ENCODE measurements at places on chromosomes 4 and X. TPM values are rescaled to one million over a fixed set of nuclear protein-coding genes. Genes with fewer than 3 reads are reported as not detected.

The SORBS2 gene
- 0.10 TPM for total RNA-seq

The FAM236C gene
- total RNA-seq, result not detected

The HTR2C gene
- not detected for total RNA-seq

The IL2RG gene
- total RNA-seq, result not detected

The KIT gene
- total RNA-seq, result 0.03 TPM

The GUF1 gene
- total RNA-seq, result 8.1 TPM

The CD40LG gene
- not detected for total RNA-seq

The ATP1B4 gene
- total RNA-seq, result not detected

The EPHA5 gene
- 22.4 TPM for total RNA-seq

The STS gene
- total RNA-seq, result 0.72 TPM

The RPL10 gene
- 2,393 TPM for total RNA-seq

The USP17L30 gene
- total RNA-seq, result not detected

The AFF1 gene
- 0.47 TPM for total RNA-seq

The C4orf17 gene
- not detected for total RNA-seq

The RIBC1 gene
- total RNA-seq, result not detected

The HSFX4 gene
- total RNA-seq, result not detected

The CLGN gene
- 18.1 TPM for total RNA-seq

The CLCN4 gene
- total RNA-seq, result 7.1 TPM

The SPATA4 gene
- total RNA-seq, result not detected

The SPACA5 gene
- total RNA-seq, result not detected

The SPANXA1 gene
- not detected for total RNA-seq

The TMEM255A gene
- total RNA-seq, result not detected

The VCX gene
- total RNA-seq, result not detected

The SSX5 gene
- not detected for total RNA-seq

The NR3C2 gene
- total RNA-seq, result not detected

The NLRP2B gene
- not detected for total RNA-seq

The PNMA6A gene
- 1.0 TPM for total RNA-seq

The ZCCHC12 gene
- total RNA-seq, result not detected

The FOXO4 gene
- 4.9 TPM for total RNA-seq

The GAGE12F gene
- total RNA-seq, result not detected

The H2BW2 gene
- total RNA-seq, result not detected

The PDE6B gene
- 0.10 TPM for total RNA-seq

The RNF212 gene
- total RNA-seq, result not detected

The DCAF8L2 gene
- total RNA-seq, result not detected

The MAPK10 gene
- 0.17 TPM for total RNA-seq

The CLNK gene
- total RNA-seq, result not detected

The MTNR1A gene
- not detected for total RNA-seq

The OCIAD1 gene
- total RNA-seq, result 80.6 TPM

The RBMXL3 gene
- not detected for total RNA-seq

The HERC5 gene
- total RNA-seq, result 6.1 TPM

The TRAM1L1 gene
- 3.3 TPM for total RNA-seq

The KLHL34 gene
- not detected for total RNA-seq

The IQSEC2 gene
- total RNA-seq, result 3.4 TPM

The GPM6B gene
- total RNA-seq, result 0.16 TPM

The NPNT gene
- total RNA-seq, result 28.7 TPM

The GDPD2 gene
- not detected for total RNA-seq

The FAM9C gene
- not detected for total RNA-seq

The DCAF4L1 gene
- total RNA-seq, result 0.37 TPM

The PNMA6E gene
- total RNA-seq, result not detected

The ACTRT1 gene
- not detected for total RNA-seq

The WDR1 gene
- 237 TPM for total RNA-seq

The SMARCA1 gene
- 10.7 TPM for total RNA-seq

The NALF2 gene
- not detected for total RNA-seq

The CTAG1B gene
- not detected for total RNA-seq

The ACE2 gene
- total RNA-seq, result not detected

The JCHAIN gene
- not detected for total RNA-seq

The SLC6A8 gene
- 12.8 TPM for total RNA-seq

The C4orf51 gene
- not detected for total RNA-seq

The DACH2 gene
- not detected for total RNA-seq

All from MG63 (cell line).